ENCODE measurements at places on chromosomes 6 and 20.

DNA sequence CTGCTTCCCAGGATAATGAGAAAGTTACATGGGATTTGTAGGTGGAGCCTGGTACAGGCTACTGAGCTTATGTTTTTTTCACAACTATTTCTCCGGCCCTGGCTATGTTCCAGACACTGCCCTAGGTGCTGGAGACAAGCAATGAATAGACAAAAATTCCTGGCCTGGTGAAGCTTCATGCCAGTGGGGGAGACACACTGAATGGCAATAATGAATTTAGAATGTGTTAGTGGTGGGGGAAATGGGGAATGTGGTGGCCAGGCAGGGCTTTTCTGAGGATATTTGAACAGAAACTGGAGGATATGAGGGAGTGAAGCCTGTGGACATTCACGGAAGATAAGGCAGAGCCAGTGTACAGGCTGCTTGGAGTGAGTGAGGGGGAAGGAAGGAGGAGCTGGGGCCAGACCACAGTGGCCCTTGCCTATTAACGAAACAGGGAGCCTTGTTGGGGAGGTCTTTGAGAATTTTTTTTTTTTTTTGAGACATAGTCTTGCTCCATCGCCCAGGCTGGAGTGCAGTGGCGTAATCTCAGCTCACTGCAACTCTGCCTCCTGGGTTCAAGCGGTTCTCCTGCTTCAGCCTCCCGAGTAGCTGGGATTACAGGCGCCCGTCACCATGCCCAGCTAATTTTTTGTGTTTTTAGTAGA is 6.6 kb downstream of the FOXS1 start:
- no peak for DNase-seq

DNA sequence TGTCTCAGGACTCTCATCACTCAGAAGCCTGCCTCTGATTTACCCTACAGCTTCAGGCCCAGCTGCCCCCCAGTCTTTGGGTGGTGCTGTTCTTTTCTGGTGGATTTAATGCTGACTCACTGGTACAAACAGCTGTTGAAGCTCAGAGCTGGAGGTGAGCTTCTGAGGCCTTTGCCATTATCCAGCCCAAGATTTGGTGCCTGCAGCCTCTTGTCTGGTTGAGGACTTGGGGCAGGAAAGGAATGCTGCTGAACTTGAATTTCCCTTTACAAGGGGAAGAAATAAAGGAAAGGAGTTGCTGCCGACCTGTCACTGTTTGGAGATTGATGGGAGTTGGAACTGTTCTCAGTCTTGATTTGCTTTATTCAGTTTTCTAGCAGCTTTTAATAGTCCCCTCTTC is 19.8 kb downstream of the ABCF1 start:
- DNase-seq: no peak

- no peak for DNase-seq
Measured at GRCh38 chr6:163643866-163644265, 229.3 kb downstream of the QKI start.

DNA sequence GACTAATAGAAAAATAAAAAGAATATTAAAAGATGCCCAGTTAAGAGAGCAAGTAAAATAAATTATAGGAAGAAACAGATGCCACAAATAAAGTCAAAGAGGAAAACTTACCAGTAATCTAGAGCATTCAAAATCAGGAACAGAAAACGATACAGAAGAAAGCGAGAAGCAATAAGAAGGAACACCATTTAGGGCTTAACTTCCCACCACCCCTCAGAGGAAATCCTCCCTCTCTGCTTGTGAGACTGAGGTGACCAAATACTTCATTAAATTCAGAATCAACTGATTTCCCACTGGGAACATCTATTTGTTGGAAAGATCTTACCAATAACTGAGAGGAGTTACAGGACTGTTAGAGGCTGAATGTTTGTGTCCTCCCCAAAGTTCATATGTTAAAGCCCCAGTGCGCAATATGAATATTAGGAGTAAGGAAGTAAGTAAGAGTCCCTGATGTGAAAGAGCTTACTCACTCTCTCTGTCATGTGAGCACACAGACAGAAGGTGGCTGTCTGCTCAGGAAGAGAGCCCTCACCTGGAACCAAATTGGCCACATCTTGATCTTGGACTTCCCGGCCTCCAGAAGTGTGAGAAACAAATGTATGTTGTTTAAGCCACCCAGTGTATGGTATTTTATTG is 19.5 kb downstream of the KATNA1 start:
- peak; percentile 2 for DNase-seq

- no peak for DNase-seq
Measured at GRCh38 chr6:129923530-129924250, 62.6 kb upstream of the TMEM244 start.

DNA sequence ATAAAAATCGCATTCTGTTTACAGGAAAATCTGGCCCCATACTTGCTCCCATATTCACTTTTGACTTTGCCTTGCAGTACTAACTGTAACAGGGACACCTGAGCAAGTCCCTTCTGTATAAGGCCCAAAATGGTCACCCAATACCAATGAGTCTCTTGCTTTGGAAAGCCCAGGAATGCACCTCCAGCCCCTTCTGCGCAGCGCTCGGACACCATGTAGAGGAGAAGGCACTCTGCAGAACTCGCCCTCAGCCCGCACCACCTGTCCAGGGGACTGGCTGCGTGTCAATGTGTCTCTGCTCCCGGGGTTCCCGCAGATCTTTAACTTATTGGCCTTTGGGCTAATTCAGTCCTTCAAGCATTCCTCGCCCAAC is 746 bp upstream of the PRND start:
- no peak for DNase-seq

- no peak for DNase-seq
Measured at GRCh38 chr6:38646166-38646878, 6.6 kb upstream of the BTBD9 start.

DNA sequence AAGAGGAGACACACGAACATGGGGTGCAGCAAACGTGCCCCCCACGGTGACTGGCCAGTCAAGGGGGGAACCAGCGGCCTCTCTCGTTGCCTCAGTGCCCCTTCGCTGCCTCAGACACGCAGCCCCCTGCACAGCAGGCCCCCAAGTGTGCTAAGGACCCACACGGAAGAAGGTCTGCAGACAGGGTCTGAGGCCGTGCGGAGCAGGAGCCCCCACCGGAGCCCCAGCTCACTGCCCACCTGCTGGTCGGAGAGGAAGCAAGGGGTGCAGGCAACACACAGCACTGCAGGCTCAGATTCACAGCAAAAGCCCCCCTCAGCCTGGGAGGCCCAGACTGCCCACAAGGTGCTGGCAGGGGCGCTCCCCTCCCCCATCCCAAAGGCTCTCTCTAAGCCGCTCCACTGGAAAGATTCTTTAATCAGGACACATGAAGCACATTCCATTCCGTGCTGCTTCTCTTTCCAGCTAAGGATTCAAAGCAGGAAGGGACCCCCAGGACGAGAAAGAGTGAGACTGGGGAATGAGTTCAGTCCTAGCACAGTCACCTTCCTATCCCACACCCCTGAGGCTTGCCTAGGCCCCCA is 105.1 kb downstream of the SLC23A2 start:
- DNase-seq: no peak

All from muscle of back (tissue), 13 donors.